Lung (tissue), 17 donors: ENCODE measurements at places on chromosomes 3 and 15. TPM values are rescaled to one million over a fixed set of nuclear protein-coding genes. Genes with fewer than 3 reads are reported as not detected.

GRCh38 chr15:100968050-100968966, 49.2 kb downstream of the LRRK1 start:
- H3K36me3 ChIP-seq: no peaks in the 10 kb centered on the region
- DNase-seq: no peak
- H3K27ac ChIP-seq: no peak overlapping the region
- H3K4me3 ChIP-seq: no peak overlapping the region
- no peaks in the 10 kb centered on the region for H3K4me1 ChIP-seq

GRCh38 chr3:157755233-157755632, 252.0 kb upstream of the VEPH1 start:
- H3K4me3 ChIP-seq: no peak overlapping the region
- no peak for DNase-seq
- H3K27me3 ChIP-seq: no peaks in the 10 kb centered on the region

DNA sequence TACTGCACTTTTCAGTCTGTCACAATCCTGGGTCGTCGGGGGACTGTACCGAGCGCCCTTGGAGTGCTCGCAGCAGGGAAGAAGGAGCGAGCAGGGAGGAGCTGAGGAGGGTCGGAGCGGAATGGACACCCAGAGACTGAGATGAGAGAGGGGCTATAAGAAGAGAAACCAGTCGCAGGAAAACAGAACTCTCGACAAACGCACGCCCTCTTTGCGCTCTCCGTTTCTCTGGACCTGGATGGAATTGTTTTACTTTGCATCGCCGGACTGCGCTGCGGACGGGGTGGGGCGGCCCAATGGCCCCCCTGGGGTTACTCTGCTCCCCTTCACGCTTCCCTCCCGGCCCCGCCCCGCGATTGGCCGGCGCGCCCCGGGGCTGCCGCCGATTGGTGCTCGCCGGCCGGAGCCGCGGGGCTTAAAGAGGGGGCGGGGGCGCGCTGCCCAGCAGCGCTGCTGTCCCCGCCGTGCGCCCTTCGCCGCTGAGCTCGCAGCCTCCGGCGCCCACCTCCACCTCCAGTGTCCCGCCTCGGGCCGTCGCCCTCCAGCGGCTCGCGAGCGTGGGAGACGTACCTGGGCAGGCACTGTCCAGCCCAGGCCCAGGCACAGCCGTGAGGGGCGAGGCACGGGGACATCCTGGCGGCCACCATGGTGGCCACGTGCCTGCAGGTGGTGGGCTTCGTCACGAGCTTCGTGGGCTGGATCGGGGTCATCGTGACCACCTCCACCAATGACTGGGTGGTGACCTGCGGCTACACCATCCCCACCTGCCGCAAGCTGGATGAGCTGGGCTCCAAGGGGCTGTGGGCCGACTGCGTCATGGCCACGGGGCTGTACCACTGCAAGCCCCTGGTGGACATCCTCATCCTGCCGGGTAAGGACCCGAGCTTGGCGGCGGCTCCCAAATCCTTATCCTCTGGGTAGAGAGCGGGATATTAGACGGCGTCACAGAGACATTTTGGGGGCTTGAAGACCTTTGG, at the start of gene CLDN11:
Gene CLDN11, plus strand, starts transcription at position 447 of the 977 bp plus-strand sequence. Its CDS starts 199 bp downstream, at position 646.
- H3K4me1 ChIP-seq: peaks cover 16% of the 10 kb centered on the region
- H3K36me3 ChIP-seq: no peaks in the 10 kb centered on the region
- no peak within 1 kb of the TSS for H3K27ac ChIP-seq
- peaks cover 7% of the 10 kb centered on the region for H3K27me3 ChIP-seq

GRCh38 chr3:22450786-22451400, 699.9 kb upstream of the ZNF385D start:
- H3K4me1 ChIP-seq: peaks cover 14% of the 10 kb centered on the region
- peak; percentile 69 for DNase-seq
- H3K27ac ChIP-seq: no peak overlapping the region
- H3K4me3 ChIP-seq: no peak overlapping the region

DNA sequence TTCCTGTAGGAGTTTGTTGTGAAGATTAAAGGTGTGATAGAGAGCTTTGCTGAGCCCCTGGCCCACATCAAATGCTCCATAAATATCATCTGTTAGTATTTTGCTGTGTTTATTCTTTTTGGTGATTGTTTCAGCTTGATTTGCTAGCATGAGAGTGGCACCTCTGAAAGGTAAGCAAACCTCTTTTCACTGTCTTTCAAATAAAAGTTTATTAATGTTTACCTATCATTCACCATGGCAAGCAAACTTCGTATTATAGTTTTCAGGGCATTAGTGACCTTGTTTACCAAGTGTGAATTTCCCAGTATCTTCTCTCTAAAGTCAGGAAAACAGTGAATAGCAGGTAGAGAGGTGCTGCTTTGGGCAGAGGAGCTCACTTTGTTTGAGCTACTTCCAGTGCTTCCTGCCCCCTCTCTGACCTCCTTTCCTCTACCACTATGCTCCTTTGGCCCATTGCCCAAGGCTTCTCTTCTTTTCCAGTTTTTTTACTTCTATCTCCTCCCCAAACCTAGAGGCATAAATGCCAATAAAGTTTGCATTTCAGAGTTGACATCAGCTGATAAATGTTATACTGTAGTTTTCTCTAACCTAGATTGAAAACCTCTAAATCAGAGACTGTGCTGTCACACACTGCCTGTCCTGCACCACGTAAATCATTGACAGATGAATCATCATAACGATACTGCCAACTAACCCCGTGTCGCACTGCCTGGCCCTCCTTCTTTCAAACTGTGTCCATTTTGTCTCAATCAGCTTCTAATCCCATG, 569.0 kb downstream of the TUSC7 start:
- no peak for DNase-seq
- H3K36me3 ChIP-seq: no peaks in the 10 kb centered on the region
- no peak overlapping the region for H3K27ac ChIP-seq
- H3K27me3 ChIP-seq: no peaks in the 10 kb centered on the region
- no peaks in the 10 kb centered on the region for H3K4me1 ChIP-seq

The BTLA gene
- 0.52 TPM for total RNA-seq

DNA sequence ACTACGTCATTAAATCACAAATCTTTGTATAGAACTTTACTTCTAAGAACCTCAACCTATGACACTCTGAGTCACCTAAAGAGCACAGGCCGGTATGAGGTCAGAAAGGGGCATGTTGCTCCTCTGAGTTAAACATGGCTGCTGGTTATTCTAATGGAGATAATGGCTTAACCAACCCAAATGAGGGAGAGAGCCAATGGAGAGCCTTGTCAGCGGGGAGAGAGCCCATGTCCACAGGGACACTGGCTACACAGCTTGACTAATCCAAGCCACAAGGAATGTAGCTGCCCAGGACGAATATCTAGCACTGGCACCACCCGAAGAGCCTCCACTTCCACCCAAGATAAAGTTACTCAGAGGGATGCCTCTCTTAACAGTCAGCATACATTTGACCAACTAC, 77.0 kb upstream of the STAC start:
- no peak overlapping the region for H3K27ac ChIP-seq
- DNase-seq: no peak
- H3K4me1 ChIP-seq: no peaks in the 10 kb centered on the region
- no peak overlapping the region for H3K4me3 ChIP-seq
- no peaks in the 10 kb centered on the region for H3K36me3 ChIP-seq

DNA sequence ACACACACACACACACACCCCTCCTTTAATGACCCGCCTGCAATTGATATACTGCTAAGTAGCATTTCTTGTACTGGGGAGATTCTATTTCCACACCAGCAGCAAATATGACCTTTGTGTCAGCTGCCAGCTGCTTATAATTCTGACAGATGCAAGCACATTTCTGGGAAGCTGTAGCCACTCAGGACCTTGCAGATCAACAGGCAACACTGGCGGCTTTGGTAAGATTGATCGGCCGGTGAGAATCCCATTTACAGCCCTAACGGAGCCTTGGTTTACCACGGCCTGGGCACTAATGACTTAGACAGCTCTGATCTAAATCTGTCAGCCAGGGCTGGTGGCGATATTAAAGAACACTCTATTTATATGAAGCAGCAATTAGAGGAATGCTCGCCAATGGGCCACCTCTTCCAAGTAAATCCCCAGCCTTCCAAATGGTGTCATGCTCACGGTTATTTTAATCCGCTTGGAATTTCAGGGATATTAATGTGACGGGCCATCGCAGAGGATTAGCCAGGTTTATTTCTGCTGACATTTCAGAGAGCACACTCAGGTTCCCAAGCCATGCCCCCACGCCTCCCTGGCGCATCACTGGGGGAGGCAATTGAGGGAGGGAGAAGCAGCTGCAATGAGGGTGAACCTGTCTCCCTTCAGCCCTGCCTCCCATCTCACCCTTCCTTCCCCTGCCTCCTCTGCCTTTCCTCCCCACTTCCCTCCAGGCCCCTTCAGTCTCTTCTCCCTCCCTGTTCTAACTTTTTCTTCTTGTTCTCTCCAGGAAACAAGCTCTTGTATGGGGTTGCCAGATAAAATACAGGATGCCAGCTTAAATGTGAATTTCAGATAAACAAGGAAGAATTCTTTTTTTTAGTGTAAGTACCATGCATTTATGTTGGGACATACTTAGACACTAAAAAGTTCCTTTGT, 287.0 kb downstream of the TLE3 start:
- H3K4me1 ChIP-seq: no peaks in the 10 kb centered on the region
- H3K4me3 ChIP-seq: no peak overlapping the region
- no peaks in the 10 kb centered on the region for H3K36me3 ChIP-seq
- no peaks in the 10 kb centered on the region for H3K27me3 ChIP-seq
- DNase-seq: peak; percentile 55
- no peak overlapping the region for H3K27ac ChIP-seq

- H3K4me1 ChIP-seq: no peaks in the 10 kb centered on the region
- H3K27me3 ChIP-seq: no peaks in the 10 kb centered on the region
- peak; percentile 77 for DNase-seq
- no peak overlapping the region for H3K4me3 ChIP-seq
These were observed 885.4 kb downstream of the PDCD6IP start for GRCh38 chr3:34683851-34684250.

DNA sequence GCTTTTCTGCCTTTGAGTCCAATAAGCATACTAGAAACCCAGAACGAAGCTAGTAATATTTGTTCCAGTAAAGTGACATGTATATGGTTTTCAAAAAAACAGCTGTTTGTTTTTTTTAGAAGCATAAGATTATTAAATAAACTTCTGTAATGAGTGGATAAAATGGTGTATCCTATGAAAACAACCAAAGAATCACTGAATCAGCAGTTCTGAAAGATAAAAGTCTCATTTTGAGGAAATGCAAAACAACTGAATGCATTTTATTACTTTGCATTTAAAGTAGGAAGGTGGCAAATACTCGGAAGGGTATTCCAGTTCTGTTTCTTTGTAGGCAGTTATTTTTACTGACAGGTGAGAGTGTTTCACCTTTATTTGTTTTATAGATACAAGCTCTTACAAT, 107.0 kb downstream of the CNTN4 start:
- no peak for DNase-seq
- no peak overlapping the region for H3K4me3 ChIP-seq
- H3K36me3 ChIP-seq: no peaks in the 10 kb centered on the region

- DNase-seq: no peak
- no peaks in the 10 kb centered on the region for H3K27me3 ChIP-seq
- H3K4me3 ChIP-seq: no peak overlapping the region
These were observed 111.2 kb upstream of the RGMA start for GRCh38 chr15:93200081-93200836.

DNA sequence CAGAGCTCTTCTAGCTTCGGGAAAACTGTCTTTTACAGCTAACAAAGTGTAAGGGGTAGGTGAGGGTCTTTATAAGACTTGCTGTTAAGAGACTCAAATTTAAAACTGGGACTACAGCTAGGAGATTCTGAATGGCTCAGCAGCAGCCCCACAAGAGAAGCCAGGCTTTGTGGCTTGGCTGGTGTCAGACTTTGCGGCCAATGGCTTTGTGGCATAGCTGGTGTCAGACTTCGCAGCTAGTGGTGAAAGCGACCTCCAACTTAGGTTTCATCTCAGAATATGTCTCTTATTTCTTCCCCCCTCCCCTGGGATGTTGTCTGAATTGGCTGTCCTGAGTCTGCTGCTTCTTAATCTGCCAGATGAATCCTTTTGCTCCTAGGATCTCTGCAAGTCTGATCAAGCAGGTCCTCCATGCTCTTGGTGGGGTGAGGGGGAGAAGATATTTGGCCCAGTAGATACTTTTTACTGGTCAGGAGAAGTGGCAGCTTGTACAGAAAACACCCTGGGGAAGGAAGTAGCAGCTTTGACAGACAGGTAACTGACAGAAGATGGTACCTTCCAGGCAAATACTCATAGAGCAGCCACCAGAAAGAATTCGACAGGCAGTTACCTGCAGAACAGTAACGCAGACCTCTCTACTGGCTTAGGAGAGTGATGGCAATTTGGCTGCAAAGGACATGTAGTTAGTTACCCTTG, 8.4 kb downstream of the BOC start:
- H3K36me3 ChIP-seq: peaks cover 15% of the 10 kb centered on the region
- no peaks in the 10 kb centered on the region for H3K27me3 ChIP-seq
- H3K4me3 ChIP-seq: no peak overlapping the region
- DNase-seq: no peak

GRCh38 chr15:89171136-89172072, 50.0 kb downstream of the RLBP1 start:
- no peak overlapping the region for H3K27ac ChIP-seq
- peaks cover 14% of the 10 kb centered on the region for H3K36me3 ChIP-seq
- H3K4me1 ChIP-seq: peaks cover 5% of the 10 kb centered on the region
- DNase-seq: peak; percentile 55
- no peak overlapping the region for H3K4me3 ChIP-seq

The LEKR1 gene
- 5.4 TPM for total RNA-seq

DNA sequence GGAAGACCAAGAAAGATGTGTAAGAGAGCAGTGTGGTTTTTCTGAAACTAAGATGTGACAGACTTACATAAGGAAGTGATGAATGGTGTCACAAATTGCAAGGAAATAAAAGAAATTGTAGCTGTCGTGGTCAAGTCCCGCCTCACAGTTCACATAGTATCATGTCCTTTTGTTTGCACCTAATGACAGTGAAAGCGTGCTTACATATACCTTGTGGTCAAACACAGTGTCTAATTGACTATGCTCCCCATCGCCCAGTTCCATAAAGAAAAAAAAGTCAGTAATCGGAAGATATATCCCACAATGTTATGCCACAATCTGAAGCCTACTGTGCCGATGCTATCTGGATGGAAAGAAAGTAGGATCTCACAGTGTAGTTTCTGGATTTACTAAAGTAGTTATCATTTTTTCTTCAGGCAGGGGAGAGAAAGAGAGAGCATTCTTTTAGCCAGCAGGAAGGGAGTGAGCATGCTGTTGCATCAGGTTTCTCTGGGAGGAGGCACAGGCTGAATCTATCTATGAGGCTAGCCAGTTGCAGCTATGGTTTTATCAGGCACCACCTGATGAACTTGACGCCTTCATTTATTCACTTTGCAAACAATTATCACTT, 9.8 kb upstream of the PLSCR1 start:
- H3K4me1 ChIP-seq: no peaks in the 10 kb centered on the region
- no peaks in the 10 kb centered on the region for H3K36me3 ChIP-seq
- H3K4me3 ChIP-seq: no peak overlapping the region
- no peak overlapping the region for H3K27ac ChIP-seq
- no peak for DNase-seq
- H3K27me3 ChIP-seq: no peaks in the 10 kb centered on the region
